Neural progenitor cell (in vitro differentiated cells): ENCODE measurements at places on chromosomes 16 and 17. TPM values are rescaled to one million over a fixed set of nuclear protein-coding genes. Genes with fewer than 3 reads are reported as not detected.
A peak's percentile ranks its signal among the peaks of the same experiment; 100 is the strongest.

DNA sequence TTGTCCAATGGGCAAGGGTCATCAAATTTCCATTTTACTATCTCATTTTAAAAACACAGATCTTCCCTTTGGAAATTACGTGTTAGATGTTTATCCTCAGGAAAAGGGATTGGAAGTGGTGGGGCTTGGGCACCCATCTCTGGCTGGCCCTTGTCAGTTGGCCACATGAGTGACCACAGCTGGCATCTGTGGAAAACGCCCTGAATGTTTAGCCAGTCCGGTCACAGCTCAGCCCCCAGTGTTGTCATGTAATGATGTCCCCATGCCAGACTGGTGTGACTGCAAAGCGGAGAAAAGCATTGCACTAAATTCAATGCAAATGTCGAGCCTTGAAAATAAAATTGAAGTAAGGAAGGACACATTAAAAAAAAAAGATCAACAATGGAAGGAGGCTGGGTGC is 53.0 kb downstream of the TMC6 start:
- no peak for DNase-seq

DNA sequence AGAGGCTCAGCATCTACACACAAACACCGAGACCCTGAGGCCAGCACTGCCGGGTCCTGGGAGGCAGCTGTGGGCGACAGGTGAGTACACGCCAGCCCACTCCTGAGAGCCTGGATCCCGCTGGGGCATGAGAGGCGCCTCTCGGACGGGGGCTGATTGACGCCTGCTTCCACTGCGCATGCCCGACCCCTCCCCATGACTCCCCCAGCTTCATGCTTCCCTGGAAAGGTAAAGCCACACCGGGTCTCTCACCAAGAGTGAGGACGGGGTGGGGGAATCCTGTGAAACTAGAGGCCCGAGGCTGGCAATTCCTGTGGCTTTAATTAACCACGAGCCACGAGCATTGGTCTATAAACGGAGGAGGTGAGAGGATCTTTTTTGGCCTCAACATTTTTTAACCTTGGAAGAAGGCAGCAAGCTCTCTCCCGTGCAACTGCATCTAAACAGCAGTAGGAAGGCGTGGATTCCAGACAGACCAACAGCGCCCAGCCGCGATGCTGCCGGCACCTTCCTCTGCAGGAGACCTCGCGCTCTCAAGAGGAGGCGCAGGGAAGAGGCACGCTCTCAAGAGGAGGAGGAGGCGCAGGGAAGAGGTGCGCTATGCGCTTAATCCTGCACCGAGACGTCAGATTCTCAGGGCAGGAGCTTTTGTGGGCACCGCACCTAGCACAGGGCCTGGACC is 71.8 kb upstream of the METRNL start:
- peak; percentile 14 for DNase-seq

DNA sequence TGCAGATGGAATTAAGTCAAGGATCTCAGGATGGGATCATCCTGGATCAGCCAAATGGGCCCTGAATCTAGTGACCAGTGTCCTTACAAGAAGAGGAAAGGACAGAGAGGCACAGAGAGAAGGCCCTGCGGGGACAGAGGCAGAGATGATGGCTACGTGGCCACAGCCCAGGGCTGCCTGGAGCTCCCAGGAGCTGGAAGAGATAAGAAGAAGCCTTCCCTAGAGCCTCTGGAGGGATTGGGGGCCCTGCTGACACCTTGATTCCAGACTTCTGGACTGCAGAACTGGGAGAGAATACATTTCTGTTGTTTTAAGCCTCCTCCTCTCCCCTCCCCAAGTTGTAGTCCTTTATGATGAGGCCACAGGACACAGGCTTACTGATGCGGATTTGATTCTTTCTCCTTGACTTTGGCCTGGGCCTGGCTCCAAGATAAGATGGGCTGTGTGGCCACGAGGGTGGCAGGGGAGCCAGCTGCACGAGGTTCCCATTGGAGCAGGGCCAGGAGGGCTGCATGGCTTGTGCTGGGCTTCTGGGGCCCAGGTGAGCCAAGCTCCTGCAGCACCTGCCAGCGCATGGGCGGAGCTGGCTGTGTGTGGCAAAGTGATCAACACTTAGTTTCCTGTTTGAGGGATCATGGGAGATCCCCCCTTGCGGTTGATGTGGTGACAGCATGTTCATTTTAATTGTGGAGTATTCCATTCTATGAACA is 146.1 kb downstream of the IRF8 start:
- no peak for DNase-seq

GRCh38 chr17:82400206-82400605 is 17.9 kb upstream of the HEXD start:
- no peak for DNase-seq

DNA sequence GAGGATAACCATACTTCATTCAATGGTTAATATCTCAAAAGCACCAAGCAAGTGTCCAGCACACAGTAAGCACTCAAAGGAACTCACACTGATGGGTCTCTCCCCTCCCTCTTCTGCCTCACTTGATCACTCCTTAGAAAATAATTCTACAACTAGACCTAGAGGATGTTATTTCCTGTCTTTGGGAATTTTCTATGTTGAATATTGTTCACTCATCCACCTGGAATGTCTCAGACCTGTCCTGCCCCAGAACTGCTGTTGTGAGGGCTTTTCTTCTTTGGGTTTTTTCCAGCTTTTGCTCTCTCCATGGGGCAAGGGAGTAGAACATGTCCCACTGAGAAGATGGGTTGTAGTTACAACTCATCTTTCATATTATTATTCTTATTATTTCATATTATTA is 25.3 kb downstream of the NXPH3 start:
- DNase-seq = no peak

- DNase-seq = no peak
These were observed 66.5 kb downstream of the GNAO1 start for GRCh38 chr16:56257666-56258342.

DNA sequence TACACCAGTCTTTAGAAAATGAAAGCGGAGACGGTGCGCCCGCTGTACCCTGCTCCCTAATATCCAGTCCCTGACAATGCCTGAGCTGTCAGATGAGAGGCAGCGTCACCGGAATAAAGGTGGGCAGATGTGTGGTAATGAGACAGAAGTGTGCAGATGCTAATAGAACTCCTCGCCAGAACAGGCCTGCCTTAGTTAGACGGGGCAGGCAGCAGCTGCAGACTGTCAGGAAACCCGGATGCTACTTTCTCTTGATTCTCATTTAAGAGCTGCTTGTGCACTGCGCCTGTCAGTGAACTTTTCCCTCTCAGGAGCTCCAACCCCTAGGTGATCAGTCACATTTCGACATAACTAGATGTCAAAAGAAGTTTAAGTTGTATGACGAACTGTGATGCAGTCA is 221.8 kb upstream of the IRX3 start:
- no peak for DNase-seq

DNA sequence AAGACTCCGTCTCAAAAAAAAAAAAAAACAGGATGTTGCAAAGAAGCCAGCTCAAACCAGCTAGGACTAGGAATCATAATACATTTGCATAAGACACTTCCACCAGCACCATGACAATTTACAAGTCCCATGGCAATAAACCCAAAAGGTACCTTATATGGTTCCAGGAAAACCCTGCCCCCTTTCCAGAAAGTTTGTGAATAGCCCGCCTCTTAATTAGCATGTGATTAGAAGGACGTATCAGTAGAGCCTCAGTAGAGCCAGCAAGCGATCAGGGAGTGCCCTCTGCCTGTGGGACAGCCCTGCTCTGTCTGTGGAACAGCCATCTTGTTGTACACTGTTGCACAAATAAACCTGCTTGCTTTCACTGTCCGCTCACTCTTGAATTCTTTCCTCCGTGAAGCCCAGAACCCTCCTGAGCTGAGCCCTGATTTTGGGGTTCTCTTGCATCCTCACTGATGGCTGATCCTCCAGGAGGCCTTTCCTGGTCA is 14.0 kb downstream of the NUPR1 start:
- no peak for DNase-seq

- DNase-seq = no peak
These were observed 302.7 kb downstream of the MAP2K6 start for GRCh38 chr17:69717214-69717613.

- no peak for DNase-seq
These were observed 58.5 kb downstream of the KNOP1 start for GRCh38 chr16:19659554-19659953.

- DNase-seq = peak; percentile 76
These were observed 56.2 kb downstream of the PRMT7 start for GRCh38 chr16:68367030-68367429.

DNA sequence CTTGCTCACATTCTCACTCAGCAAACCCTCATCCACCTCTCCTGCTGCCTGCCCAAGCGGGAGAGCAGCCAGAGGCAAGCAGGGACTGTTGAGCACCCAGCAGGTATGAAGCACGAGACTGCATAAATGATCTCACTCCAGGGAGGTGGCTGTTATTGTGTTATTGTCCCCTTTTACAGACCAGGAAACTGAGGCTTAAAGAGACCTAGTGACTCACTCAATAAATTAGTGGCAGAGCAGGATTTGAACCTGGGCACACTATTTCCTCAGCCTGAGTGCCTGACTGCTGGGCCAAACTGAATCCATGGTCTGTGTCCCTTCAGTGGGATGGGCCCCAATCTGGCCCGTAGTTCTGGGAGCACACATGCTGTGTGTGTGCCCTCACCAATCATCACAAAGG is 12.3 kb upstream of the MAP2K3 start:
- no peak for DNase-seq

- no peak for DNase-seq
These were observed 31.9 kb downstream of the PLCG2 start for GRCh38 chr16:81810894-81811538.

GRCh38 chr16:990516-991291 is 9.1 kb downstream of the SOX8 start:
- DNase-seq = peak; percentile 30

DNA sequence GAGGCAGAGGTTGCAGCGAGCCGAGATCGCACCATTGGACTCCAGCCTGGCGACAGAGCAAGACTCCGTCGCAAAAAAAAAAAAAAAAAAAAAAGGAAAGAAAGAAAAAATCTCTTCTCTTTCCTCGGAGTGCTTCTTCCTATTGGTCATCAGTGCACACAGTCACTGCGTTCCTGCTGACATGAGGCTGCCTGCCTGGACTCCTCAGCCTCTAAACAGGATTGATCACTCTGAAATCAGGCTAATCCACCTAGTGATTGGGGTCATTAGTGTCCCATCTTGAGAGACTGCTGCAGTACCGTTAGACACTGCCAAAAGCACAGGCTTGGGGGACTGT is 30.8 kb downstream of the PLCD3 start:
- DNase-seq = no peak

DNA sequence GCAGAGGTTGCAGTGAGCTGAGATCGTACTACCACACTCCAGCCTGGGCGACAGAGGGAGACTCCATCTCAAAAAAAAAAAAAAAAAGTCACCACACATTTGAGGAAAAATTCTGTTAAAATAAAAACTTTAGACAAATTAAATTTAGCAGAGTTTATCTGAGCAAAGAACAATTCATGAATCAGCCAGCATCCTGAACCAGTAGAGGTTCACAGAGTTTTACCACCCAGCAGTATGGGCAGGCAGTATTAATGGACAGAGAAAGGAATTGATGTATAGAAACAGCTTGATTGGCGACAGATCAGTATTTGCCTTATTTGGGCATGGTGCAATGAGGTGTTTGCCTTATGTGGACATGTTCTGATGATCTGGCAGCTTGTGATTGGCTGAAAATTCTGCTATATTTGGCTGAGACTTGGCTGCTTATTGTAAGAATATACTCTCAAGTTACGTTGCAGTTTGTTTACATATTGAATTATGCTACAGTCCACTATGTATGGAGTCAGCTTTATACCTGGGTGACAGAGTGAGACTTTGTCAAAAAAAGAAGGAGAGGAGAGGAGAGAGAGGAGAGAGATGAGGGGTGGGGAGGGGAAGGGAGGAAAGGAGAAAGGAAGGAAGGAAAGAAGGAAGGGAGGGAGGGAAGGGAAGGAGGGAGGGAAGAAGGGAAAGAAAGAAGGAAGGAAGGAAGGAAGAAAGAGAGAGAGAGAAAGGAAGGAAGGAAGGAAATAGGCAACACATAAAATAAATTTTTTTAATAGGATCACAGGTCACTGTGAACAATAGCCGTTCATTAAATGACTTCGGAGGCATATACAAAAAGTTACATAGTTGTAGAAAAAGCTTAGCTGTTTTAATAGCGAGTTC is 14.6 kb downstream of the ABCC3 start:
- DNase-seq = no peak

GRCh38 chr17:41735744-41736143 is 1.3 kb upstream of the HAP1 start:
- no peak for DNase-seq

GRCh38 chr16:77373726-77374125 is 61.1 kb downstream of the ADAMTS18 start:
- no peak for DNase-seq

GRCh38 chr17:42404326-42405055 is 16.2 kb upstream of the STAT3 start:
- DNase-seq = no peak

GRCh38 chr16:31182391-31182790 is 2.5 kb downstream of the FUS start:
- no peak for DNase-seq

GRCh38 chr17:82022310-82022980 is at the start of gene CENPX:
TSS of gene CENPX (minus strand) at chr17:82022878. CDS start at chr17:82022861, 17 bp downstream.
- peak; percentile 67 for DNase-seq

GRCh38 chr16:24758373-24758772 is 28.9 kb downstream of the TNRC6A start:
- DNase-seq = no peak

- DNase-seq = no peak
These were observed 23.8 kb downstream of the HAPSTR1 start for GRCh38 chr16:9115277-9115676.

DNA sequence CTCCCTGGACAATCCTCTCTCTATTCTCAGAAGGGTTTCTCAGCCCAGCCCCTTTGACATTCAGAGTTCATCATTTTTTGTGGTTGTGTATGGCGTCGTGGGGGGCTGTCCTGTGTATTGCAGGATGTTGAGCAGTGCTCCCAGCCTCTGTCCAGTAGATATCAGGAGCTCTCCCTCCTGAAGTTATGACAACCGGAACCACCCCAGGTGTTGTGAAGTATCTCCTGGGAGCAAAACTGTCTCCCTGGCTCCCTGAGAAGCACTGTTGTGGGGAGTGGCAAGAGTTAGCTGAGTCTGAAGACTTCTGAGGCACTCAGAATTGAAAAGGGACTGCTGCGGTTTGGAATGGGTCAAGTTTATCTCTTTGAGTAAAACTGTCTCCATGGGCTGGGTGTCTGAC is 55.9 kb upstream of the MGAT5B start:
- DNase-seq = no peak

The RBFOX1 gene
- 1.2 and 1.5 TPM in 2 replicates for total RNA-seq

The WFDC1 gene
- not detected in 2 replicates for total RNA-seq

The ZCCHC14 gene
- 10.3 and 11.7 TPM in 2 replicates for total RNA-seq

The ZNF423 gene
- 21.9 and 42.3 TPM in 2 replicates for total RNA-seq

The CDYL2 gene
- total RNA-seq = 4.8 and 4.9 TPM in 2 replicates

The CDH5 gene
- 0.25 TPM in 1 of 2 replicates, not detected in the other for total RNA-seq

The MPO gene
- not detected in 2 replicates for total RNA-seq

The CTRB1 gene
- not detected in 2 replicates for total RNA-seq

The ITGAX gene
- total RNA-seq = not detected in 2 replicates

The HEATR9 gene
- total RNA-seq = not detected in 2 replicates

The DNAH2 gene
- 0.09 and 0.28 TPM in 2 replicates for total RNA-seq

The ZNF598 gene
- total RNA-seq = 12.7 and 31.2 TPM in 2 replicates

The PYY gene
- 0.40 TPM in 1 of 2 replicates, not detected in the other for total RNA-seq

The CUEDC1 gene
- 8.8 and 14.7 TPM in 2 replicates for total RNA-seq

The MYH1 gene
- not detected in 2 replicates for total RNA-seq

The CEP112 gene
- total RNA-seq = 6.9 and 9.7 TPM in 2 replicates
